ENCODE measurements at places on chromosomes 13 and 19. TPM values are rescaled to one million over a fixed set of nuclear protein-coding genes. Genes with fewer than 3 reads are reported as not detected.

- DNase-seq = no peak
These were observed 25.2 kb upstream of the KATNAL1 start for GRCh38 chr13:30332456-30333143.

DNA sequence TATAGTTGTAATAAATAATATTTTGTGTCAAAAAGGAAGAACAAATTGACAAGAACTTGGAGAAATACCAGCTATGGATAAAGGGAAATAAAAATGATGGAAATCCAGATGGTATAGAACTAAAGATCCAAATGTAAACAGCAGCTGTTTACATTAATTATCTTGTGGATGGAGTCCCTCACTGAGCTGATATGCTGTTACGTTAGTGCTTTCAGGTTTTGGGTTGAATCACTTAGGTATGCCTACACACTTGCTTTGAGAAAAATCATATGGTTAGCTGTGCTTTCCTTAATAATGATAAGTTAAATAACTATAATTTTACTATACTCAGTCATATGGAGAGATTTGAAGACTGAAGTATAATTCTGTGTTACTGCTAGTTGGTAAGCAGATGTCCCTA is 27.7 kb downstream of the WASF3 start:
- no peak for DNase-seq

GRCh38 chr13:40428354-40428753 is 238.1 kb downstream of the FOXO1 start:
- no peak for DNase-seq

- peak; percentile 60 for DNase-seq
These were observed 503 bp downstream of the TUBA3C start for GRCh38 chr13:19181021-19181620.

GRCh38 chr19:16668176-16668575 is 7.2 kb downstream of the TMEM38A start:
- no peak for DNase-seq

- no peak for DNase-seq
These were observed 67.3 kb downstream of the DOCK9 start for GRCh38 chr13:98910501-98910951.

GRCh38 chr19:29260477-29261317 is 47.7 kb upstream of the UQCRFS1 start:
- DNase-seq = peak; percentile 60

- no peak for DNase-seq
These were observed 9.1 kb downstream of the SLC44A2 start for GRCh38 chr19:10634430-10634829.

- no peak for DNase-seq
These were observed 16.2 kb downstream of the RB1 start for GRCh38 chr13:48319531-48320398.

DNA sequence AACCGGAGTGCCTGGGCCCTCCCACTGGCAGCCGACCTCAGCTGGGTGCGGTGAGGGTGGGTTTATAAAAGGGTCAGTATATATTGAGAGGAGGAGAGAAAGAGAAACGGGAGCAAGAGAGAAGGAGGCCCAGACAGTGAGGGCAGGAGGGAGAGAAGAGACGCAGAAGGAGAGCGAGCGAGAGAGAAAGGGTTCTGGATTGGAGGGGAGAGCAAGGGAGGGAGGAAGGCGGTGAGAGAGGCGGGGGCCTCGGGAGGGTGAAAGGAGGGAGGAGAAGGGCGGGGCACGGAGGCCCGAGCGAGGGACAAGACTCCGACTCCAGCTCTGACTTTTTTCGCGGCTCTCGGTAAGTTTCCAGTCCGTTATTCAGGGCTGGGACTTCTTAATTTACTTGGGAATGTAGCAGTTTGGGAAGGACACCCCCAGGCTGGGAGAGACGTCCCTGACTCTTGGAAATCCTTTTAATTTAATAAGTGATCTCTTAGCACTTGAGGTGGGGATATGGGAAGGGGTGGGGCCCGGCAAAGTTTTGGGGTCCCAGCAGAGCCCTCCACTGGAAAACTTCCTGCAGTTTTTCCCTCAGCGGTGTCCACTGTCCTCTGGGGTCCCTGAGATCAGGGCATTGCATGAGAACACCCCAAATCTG is at the start of gene EMP3:
EMP3 (plus strand) TSS at position 288 of the 646 bp plus-strand sequence. CDS start 1,293 bp downstream, outside the sequence.
- DNase-seq = no peak

Gene FLT1
- total RNA-seq = 12.5 TPM

Gene ZNF729
- not detected for total RNA-seq

Gene ZNF560
- not detected for total RNA-seq

Gene KLK2
- not detected for total RNA-seq
